ENCODE measurements at places on chromosomes 16 and 17.

- no peak for DNase-seq
Measured at GRCh38 chr17:36867716-36868341, 69.4 kb upstream of the LHX1 start.

DNA sequence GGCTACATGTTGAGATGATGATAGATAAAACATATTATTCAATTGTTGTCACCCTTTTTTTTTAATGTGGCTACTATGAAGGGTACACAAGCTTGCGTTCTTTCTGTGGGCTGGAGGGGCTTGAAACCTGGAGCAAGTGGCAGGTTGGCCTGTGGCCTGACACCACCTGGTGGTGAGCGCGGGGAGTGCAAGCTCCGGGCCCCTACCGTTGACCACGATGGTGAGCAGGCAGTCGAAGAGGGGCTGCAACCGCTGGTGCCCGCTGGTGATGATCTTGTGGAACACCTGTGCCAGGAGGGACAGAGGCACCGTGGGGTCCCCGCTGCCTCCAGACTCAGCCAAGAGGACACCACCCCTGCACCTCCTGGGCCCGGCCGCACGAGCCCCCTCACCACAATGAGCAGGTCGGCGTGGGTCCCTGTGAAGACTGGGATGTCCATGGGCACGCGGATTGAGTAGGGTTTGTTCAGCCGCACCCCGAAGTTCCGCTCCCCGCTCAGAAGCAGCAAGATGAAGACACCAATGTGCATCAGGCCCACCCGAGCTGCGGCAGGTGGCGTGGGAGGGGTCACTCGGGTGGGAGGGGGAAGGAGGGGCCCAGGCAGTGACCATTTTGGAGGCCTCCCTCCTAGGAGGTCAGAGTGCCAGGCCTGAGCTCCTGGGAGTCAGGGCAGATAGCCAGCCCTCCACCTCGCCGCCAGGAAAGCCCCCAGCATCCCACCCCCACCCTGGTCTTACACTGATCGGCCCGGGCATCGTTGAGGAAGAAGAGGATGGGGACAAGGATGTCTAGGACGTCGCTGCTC is 14.4 kb downstream of the HID1 start:
- DNase-seq: peak; percentile 96

DNA sequence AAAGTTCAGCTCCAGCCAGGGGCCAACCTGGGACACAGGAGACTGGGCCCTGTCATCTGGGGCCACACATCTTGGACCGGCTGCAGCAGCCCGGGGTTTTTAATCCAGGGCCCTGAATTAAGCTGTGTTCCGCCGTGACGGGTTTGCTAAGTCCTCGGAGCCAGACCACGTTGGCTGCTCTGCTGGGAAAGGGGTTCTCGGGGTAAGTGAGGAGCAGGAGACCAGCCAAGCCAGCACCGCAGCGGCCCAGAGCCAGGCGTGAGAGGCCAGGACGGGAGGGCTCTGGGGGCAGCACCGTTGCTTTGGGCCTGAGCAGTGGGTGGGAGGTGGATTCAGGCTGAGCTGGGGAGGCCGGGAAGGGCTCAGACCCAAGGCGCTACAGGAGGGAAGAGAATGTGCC is 31.3 kb upstream of the CBX4 start:
- DNase-seq: no peak

DNA sequence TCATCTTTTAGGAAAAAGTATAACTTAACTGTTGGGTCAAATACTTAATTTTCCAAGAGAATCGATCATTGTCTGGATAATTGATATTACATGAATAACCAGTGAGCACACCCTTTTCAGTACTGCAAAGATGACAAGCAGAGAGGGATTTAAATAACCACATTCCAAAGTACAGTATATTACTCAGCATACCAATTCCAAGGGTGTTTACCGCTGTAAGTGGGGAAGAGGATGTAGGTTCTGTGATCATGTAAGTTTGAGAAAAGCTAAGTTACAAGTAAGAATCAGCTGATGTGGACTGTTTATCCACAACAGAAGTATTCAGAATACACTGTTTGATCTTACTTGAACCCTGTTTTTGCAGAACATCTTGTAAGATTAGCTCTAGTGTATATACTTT is 6.1 kb downstream of the GDE1 start:
- DNase-seq: no peak

DNA sequence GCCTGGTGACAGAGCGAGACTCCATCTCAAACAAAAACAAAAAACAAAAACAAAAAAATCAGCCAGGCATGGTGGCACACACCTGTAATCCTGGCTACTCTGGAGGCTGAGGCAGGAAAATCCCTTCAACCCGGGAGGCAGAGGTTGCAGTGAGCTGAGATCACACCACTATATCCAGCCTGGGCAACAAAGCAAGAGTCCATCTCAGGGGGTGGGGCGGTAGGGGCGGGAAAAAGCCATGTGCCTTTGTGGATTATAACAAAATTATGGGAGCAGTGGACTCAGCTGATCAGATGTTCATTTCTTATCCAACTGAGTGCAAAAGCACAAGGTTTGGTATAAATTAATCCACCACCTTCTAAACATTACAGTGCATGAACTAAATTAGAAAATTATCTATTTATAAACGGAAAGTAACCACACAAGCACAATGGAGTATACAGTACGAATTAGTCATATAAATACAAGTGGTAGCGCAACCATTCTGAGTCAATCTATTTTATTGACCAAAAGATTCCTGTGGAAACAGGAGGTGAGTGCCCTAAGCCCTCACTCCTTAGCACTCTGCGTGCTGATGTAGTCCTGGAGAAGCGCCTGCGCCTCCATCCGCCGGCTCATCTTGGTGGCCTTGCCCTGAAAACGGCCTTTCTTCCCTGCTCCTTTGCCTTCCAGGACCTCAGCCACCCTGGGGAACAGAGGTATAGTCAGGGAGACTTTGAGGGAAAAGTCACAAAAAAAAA is 14.0 kb downstream of the AARSD1 start:
- DNase-seq: no peak

GRCh38 chr16:15640966-15641365 is 2.0 kb downstream of the MARF1 start:
- peak; percentile 22 for DNase-seq

GRCh38 chr17:6104956-6105648 is 34.9 kb downstream of the WSCD1 start:
- DNase-seq: no peak

GRCh38 chr16:85495259-85495658 is 117.9 kb upstream of the GSE1 start:
- DNase-seq: no peak

- DNase-seq: no peak
Measured at GRCh38 chr16:86319585-86320236, 190.6 kb upstream of the FOXF1 start.

DNA sequence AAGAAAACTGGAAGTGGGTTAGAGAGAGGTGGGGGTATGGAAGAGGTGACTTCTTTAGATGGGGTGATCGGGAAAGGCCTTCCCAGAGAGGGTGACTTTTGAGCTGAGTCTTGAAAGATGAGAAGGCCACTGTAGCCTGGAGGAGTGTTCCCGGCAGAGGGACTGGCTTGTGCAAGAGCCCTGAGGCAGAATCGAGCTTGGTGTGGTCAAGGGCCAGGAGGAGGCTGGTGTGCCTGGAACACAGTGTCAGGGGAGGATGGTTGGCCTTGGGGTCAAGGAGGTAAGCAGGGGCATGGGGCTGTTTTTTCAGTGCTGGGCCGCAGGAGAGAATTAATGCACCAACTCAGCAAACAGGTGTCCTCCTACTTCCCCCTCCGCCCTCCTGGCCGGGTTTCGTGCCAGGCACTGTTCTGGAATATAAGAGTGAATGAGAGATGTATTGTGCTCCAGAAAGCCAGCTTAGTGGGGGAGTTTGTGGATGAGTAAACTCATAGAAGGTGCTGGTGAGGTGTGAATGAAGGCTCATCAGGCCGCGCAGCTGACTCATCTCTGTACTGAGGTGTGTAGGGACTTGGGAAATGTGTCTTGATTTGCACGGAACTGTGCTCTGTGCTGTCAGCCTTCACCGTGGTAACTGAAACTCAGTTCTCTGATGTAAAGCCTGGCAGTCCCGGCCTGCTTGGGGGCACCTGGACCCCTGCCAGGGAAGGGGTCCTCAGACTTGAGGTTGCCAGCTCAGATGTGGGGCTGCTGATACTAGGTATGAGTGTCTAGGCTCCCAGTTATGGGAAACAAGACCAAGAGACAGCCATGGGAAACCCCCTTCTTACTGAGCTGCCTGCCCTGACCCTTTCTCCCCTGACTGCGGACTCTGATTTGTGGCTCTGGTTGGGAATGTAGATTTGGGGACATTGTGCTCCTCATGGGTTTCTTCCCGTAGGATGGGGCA is 15.3 kb downstream of the KSR1 start:
- DNase-seq: peak; percentile 88

DNA sequence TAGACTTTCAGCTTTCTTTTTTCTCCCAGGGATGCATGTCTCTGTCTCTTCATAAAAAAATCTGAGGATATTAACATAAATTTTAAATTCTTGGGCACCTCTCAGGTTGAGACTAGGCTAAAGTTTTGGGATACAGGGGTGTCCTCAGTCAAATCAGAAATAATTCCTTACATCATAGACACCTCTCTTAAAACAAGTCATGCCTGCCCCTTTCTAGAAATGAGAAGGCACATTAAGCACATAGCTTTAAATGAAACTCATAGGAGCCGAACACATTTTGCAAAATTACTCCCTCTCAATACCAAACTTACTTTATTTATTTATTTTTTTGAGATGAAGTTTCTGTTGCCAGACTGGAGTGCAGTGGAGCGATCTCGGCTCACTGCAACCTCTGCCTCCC is 67.3 kb upstream of the BCAR1 start:
- no peak for DNase-seq

DNA sequence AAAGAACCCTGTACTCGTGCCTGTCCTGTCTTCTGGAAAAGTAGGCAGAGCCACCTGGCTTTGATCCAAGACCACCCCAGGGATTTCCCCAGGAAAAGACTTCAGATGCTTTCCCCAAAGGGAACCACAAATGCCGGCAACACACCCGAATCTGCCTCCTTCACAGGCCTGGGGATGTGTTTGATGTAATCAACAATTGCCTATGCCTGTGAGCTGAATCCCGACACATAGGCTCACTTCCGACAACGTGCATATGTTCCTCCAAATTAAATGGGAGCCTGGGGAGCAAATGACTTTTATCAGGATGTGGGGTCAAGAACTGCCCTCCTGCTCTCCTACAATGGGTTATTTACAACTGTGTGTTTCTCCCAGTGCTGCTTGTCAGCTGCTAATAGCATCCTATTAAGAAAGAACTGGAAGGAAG is 535.2 kb upstream of the CDH11 start:
- no peak for DNase-seq

GRCh38 chr17:40498281-40499084 is 2.9 kb downstream of the TNS4 start:
- no peak for DNase-seq
